ENCODE measurements at places on chromosomes 2 and 18. TPM values are rescaled to one million over a fixed set of nuclear protein-coding genes. Genes with fewer than 3 reads are reported as not detected.

DNA sequence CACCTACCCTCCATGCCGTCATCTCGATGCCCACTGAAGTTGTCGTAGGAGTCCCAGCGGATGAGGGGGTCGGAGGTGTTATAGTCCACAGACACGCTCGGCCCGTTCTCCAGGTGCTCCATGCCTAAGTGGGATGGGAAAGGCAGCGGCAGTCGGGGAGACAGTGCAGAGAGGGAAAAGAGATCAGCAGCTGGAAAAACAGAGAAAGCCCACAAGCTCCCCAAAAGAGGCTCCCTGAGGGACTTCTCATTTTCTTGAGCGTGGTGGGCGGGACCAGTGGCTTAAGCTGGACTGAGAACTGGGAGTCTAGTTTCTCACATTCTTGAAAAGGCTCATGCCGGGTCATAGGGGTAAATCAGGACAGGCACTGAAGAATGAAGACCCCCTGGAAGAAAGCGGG is 121.9 kb downstream of the TNS1 start:
- no peak for DNase-seq

DNA sequence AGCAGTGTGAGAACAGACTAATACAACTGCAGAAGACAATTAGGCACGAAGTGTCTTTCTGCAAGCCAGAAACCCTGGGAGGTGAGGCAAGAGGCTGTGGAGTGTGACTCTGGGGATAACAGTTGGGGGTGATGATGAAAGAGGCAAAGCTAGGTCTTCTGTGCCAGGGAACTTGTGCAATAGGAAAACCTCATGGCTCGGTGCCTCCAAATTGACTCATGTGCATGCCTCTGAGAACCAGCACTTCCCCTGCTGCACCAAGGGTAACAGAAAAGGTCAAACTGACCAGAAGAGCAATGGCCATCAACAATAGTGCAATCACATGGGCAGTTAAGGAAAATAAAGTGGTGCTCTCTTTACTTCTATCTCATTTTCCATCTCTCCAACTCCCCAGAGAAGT is 136.4 kb downstream of the SCG2 start:
- DNase-seq, result peak; percentile 59

Gene ZNF521
- 3.3 TPM for total RNA-seq

DNA sequence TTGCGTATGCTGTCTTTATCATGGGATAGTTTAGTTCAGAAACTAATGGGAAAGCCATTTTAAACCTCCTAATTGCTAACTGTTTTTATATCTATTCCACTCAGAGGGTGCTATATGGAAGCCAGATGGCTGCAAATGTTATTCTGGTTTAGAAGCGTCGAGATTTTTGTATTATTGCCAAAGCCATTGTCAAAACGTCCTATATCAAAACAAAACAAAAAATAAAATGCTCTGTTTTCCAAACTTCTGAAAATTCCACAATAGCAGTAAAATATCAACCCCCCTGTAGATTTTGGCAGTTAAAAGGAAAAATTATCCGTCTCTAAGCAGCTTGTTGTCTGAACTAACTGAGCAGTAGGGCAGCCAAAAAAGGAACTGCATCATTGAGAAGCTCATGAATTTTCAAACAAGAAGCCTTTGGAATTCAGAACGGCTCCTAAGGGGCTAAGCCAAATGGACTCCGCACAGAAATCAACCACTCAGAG is 195.4 kb upstream of the CWC22 start:
- DNase-seq, result no peak

DNA sequence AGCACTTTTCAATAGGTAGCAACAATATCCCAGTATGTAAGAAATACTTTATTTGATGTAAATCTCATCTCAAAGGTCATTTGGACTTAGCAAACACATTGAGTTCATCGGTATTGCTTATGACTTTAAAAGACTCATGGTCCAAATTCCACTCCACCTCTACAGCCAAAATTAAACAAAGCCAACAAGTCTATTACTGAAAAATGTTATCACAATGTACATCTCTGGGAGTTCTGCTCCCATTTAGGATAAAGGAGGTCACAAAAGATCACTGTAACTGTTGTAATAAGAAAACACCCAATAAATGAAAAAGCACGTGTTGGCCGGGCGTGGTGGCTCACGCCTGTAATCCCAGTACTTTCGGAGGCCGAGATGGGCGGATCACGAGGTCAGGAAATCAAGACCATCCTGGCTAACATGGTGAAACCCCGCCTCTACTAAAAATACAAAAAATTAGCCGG is 50.0 kb downstream of the ESCO1 start:
- no peak for DNase-seq

Gene NYAP2
- not detected for total RNA-seq

Gene C2orf66
- 0.33 TPM for total RNA-seq

Gene AKAIN1
- not detected for total RNA-seq

Gene STAM2
- 34.0 TPM for total RNA-seq

- peak; percentile 71 for DNase-seq
Observed at GRCh38 chr2:47174733-47175361, 19.7 kb upstream of the STPG4 start.

Gene ABHD1
- total RNA-seq, result 0.33 TPM

DNA sequence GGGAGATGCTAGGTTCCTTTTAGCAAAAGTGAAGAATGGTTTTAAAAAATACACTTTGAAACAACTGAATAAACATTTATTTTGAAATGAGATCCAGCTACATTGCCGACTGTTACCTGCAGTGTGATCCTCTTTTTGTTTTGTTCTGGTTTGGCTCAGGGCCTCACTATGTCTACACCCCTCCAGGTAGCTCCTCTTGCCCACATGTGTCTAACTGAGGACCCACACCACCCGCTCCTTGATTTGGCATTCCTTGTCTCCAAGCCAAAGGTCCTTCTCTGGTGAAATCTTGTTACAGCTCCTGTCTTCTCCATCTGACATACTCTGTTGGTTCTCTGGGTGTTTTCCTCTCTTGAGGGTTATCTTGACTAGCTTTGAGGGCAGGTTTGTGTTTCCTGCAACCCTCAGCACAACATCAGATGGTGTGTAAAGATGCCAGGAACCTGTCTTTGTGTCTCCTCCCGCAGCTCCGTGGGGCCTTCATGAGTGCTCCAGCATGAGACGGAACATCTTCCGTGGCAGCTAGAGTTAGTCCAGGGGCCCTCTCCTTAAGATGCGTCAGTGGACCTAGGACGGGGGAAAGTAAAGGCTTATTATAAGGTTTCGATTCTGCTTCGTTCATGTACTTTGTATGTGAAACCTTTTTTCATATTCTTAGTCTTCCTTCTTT is 32.1 kb downstream of the MAP4K4 start:
- no peak for DNase-seq

DNA sequence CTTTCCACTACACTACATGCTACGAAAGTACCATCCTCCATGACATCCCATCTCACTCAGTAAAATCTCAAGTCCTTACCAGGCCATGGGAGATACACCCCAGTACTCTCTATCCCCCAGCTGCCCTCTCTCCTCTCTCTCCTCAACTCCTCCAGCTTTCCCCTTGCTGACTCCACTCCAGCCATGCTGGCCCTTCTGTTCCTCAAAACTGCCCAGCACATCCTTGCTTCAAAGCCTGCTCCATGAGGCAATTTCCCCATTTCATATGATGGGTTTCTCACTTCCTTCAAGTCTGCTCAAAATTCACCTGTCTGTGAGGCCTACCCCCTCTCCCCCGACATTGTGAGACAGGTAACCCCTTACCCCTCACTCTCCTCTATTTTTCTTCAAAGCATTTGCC is 8.6 kb downstream of the CHN1 start:
- DNase-seq, result no peak

DNA sequence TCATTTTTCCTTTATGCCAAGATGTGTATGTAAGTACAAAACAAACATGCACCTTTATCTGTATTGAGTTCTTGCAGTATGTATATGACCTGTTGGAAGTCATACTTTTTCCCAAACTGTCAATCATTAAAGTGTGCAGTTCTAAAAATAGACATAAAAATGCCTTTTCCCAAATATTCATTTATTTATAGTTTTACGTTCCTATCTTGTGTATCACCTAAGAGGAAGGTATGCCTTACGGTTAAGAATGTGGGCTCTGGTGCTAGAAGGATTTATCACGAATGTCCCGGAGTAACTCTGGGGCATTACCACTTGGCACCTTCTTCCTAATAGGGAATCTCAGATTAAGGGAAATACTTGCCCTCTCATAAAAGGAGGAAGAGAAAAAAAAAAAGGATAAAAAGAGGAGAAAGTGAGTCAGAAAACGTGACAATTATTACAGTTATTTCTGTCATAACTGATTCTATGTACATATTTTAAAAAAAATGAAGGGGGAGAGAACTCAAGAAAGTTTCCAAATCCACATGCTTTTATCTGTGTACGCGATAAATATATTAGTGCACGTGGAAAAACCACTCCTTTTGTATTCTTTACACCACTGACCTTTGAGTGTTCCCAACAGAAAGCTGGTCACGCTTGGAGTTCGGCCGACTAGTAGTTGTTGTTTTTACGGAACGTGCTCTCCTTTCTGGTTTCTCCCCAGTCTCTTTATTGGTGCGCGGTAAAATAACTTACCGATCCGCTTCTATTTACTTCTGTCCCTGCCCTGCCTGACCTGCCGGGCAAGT is 721 bp downstream of the MCEE start:
- DNase-seq, result no peak

Gene ABCG5
- total RNA-seq, result not detected

Gene PLCD4
- total RNA-seq, result not detected

Gene GPR155
- 8.6 TPM for total RNA-seq

GRCh38 chr18:61892683-61893308 is at the start of gene RNF152:
Gene RNF152, minus strand, starts transcription at chr18:61893007. Its CDS starts 76,544 bp downstream, at chr18:61816463.
- peak; percentile 31 for DNase-seq

DNA sequence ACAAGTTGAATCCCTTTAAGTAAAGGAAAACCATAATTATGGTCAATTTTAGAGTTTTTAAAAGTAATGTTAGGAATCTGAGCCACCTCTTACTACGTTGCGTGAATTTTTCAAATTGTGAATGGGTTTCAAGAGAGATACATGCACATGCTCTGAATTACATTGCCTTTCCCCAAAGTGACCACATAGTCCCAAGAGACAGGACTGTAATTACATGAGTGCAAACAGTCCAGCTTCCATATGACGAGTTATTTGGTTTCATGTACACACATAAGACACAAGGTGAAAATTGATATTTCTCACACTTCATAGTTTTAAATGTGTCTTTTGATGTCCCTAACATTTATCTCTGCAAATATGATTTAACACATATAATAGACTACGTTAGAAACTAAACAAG is 850.8 kb downstream of the LRP1B start:
- DNase-seq, result no peak

DNA sequence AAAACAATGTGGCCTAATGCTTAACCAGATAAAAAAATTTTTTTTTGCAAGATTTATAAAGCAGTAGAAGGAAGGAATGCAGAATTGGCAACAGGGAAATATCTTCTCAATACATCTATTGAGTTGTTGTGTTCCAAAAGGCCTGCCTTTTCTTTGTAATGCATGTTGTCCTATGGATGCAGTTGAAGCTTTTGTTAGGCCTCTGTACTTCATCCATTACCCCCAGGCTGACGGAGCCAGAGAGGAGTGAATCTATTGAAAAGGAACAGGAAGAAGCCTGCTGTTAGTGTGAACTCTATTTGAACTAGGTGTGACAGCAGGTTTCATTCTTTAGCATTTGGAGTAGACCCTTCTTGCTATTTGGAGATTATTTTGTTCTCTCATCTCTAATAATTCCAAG is 56.5 kb downstream of the MTX2 start:
- no peak for DNase-seq

DNA sequence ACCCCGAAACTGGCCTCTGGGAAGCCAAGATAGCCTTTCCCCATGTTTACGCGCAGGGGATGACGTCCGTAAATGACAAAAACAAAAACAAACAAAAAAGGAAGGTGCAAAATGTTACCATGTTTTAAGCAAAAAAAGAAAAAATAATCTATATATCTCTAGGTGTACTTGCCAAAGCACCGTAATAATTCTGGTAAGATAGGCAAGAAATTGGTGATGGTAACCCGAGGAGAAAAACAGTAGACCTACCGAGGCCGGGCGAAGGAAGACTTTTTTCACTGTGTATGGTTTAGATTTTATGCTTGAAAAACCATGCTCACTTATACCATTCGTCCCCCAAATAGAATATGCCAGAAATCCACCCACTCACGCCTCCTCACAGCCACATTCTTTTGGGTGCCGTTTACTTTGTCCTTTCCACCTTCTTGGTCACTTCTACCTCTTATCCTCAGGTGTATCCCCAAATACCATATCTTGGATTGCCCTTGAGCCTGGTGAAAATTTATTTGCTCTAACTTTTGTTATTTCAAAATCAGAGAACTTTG is 8.0 kb downstream of the GATA6 start:
- DNase-seq, result no peak

Gene CDK15
- total RNA-seq, result not detected

DNA sequence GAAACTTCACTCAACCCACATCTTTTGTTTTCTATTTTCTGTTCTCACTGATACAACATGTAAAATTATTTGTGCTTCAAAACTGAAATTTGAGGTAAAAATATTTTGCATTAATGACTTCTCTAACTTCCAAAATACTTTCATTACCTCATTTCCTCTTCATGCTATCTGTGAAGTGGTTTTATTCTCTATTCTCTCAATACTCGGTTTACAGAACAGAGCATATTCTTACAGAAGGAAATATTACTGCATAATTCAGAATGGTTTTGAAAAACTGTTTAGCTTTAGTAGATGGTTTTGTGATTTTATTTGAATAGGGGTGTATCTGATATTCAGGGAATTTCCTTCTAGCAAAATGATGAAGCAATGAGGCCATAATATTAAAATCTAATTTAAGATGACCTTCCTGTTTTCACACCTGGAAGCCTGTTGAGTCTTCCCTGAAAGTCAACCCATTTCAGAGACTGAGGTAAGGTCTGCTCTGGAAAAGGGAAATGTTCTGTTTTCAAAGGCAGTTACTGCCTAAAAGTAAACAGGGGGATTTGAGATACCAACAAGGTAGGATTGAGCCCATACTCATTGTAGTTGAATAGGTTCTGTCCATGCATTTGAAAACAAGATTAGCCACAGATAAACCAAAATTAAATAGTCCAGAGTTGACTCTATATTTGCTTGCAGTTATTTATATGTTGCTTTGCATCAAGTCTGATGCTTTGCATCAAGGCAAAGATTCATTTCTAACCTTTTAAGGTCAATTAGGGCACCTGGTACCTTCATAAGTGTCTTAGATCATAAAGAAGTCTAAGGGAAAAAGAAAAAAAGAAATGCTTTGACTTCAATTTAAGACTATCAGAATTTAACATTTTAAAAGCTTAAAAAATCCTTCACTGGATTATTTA is 50.8 kb upstream of the PEX13 start:
- no peak for DNase-seq

DNA sequence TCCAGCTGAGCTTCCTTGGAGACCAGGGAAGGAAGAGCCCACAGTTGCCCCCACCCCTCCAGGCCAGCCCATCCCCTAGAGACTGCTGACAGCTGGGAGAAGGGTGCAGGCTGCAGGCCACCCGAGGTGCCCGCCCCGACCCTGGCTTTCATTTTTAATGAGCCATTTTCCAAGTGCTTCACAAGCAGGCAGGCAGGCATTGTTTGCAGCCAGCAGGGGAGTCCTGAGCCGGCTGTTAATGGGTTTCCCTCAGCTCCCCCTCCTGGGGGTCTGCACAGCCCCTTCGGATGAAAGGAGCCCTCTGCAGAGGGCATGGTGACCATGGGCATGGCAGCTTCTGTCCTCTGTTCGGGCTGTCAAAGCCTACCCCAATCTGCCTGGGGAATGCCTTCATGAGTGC is 94.5 kb downstream of the ZBTB7C start:
- no peak for DNase-seq

GRCh38 chr18:60549338-60549960 is 176.9 kb upstream of the MC4R start:
- DNase-seq, result no peak
